NCI-H1417 (cell line): ENCODE measurements at places on chromosomes 3 and 15.

DNA sequence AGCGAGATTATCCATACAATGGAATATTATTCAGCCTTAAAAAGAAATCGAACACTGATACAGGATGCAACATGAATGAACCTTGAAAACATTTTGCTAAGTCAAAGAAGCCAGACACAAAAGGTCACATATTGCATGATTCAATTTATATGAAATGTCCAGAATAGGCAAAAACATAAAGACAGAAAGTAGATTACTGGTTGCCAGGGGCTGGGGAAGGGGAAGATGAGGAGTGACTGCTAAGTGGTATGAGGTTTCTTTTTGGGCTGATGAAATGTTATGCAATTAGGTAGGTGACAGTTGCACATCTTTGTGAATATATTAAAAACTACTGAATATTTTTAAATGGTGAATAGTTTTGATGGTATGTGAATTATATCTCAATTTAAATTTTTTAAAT is 38.3 kb downstream of the LRRFIP2 start:
- DNase-seq, result no peak

GRCh38 chr3:14602804-14603644 is 48.5 kb upstream of the CCDC174 start:
- peak; percentile 63 for DNase-seq

DNA sequence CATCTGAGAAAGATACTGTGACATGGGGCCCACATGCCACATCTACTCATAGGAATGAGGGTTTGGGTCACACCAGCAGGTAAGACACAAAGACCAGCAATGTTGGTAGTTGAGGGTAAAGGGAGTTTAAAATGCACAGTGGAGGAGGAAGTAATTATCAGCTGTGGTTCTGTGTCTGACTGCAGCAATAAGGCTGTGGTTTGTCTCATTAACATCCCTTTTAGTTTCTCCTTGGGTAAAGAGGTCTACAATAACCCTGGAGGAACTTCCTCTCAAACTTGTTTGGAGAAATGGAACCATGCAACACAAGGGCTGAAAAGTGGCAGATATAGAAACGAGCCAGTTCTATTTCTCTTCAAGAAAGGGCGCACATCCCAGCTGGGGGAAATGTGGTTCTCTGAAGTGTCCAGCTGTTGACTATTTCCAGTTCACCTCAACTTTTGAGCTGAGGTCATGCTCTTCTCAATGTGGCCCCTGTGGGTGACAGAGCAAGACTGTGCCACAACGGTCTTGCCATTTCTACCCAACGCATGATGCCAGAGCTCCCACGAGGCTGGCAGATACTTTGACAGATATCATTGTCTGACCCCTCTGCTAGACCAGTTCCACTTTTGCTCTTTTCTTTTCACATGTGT is 234.3 kb downstream of the SQOR start:
- no peak for DNase-seq

- peak; percentile 73 for DNase-seq
These were observed 5.2 kb downstream of the NKTR start for GRCh38 chr3:42605546-42606173.

- DNase-seq, result no peak
These were observed 36.3 kb upstream of the PSMD6 start for GRCh38 chr3:64059484-64060175.

DNA sequence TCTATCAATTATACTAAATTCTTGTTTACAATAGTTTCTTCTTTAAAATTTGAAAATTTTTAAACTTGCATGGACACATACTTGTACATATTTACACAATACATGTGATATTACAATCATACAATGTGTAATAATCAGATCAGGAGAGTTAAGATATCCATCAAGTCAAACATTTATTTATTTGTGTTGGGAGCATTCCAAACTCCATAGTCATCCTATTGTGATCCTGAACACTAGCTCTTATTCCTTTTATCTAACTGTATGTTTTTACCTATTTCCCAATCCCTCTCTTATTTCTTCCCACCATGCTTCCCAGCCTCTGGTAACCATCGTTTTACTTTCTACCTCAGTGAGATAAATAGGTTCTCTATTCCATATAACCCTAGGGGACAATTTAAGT is 1219.2 kb downstream of the ZPLD1 start:
- no peak for DNase-seq

GRCh38 chr3:65639444-65639843 is 399.3 kb downstream of the MAGI1 start:
- no peak for DNase-seq

- no peak for DNase-seq
These were observed 32.2 kb downstream of the EPHB1 start for GRCh38 chr3:134827213-134827612.

DNA sequence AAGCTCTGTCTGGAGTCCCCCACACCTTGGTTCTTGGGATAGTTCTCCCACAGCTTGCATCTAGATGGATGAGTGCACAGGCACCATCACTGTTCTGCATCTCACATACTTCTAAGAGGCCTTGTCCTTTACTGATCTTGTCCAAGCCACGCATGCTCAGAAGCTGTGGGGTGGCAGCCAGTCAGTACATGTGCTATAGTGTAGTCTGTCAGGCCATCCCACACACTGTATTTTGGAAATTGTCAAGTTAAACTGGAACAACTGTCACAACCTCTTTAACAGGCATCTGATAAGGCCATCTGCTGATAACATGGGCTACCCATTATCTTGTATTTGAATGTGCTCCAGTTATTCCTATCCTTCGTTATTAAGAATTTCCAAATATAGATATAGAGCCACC is 296.5 kb upstream of the AZI2 start:
- DNase-seq, result no peak

DNA sequence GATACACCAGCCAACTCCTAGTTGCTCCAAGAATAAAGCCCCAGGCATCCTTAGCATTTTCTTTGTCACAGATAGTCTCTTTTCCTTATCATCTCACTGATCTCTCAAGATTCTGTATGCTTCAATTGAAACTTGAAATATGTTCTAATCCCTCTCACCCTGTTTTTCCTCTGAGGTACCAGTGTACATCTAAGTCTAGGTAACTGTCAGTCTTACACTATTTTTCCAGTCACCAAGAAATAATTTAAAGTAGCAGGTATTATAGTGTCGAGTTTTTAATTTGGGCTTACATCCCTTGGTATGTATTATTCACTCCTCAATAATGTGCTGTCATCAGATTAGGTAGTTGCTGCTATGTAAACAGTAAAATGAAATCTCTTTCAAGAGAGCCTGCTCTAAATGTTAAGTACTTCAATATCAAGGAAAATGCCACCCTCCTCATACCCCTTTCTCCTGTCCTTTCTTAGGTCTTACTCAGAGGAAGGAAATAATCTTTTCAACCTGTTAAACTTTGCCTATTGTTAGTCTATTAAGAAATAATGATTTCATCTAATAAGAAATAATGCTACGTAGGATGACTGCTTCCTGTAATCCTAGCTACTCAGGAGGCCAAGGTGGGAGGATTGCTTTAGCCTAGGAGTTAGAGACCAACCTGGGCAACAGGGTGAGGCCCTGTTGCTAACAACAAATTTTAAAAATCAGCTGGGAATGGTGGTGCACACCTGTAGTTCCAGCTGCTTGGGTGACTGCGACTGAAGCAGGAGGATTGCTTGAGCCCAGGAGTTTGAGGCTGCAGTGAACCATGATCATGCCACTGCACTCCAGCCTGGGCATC is 39.8 kb downstream of the TSC22D2 start:
- no peak for DNase-seq

DNA sequence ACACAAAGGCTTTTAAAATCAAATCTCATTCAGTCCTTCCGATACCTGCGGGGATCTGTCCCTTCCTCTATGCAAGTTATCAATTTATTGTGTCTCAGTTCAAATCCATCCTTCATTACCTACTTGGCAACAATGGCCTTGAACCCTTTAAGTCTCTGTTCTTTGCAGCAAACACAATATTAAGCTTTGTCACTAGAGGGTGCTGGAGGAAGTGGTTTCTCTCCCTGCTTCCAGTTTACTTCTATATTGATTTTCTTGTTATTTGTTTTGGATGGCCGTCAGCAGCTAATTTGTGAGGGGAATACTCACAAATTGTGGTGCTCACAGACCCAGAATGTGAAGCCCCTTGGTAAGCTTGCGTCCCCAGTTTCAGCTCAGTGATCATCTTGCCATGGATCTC is 278.3 kb downstream of the FGF12 start:
- DNase-seq, result peak; percentile 33

DNA sequence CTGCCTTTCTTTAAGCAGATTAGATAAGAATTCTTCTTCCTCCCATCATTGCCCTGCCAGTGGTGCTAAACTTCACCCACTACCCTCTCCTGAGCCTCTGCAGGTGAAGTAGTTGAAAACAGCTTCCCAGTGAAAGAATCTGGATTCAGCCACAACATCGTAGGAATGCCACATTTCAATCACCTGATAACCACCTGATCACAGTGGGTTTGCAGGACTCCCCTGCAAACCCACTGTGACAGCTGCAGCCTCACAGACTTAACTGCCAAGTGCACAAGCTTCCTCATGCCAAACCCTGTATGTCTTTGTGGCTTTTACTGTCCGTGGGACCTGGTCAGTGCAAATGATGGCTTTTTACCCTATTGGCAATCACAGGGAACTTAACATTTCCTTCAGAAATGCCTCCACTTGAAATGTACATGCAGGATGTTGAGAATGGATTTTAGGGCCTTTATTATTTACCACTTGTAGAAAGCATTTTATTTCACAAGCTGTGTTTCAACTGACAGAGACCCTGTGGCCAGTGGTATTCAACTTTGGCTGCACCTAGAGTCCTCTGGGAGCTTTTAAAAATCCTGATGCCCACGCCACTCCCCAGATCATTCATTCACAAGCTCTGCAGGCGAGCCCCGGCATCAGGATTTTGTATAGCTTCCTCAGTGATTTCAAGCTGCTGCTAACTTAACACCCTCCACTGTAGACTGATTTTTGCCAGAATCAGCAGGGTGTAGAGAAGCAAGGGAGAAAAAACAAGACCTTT is 49.1 kb downstream of the OXNAD1 start:
- DNase-seq, result no peak

DNA sequence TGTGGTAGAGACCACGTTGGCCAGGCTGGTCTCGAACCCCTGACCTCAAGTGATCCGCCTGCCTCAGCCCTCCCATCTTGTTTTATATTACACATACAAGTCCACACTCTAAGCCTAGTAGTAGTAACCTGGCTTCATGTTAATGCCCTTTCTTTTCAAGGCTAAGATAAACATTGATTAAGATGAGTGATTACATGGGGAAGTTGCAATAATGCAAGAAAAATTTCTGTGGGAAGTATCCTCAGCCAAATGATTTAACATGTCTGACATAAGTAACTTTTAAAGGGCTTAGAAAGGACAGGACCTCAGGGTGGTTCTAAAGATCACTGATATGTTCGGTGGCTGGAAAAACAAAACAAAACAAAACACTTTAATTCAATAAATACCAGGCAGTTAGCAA is 72.1 kb downstream of the SFMBT1 start:
- no peak for DNase-seq

GRCh38 chr3:144312702-144313101 is 341.1 kb downstream of the DIPK2A start:
- no peak for DNase-seq

- no peak for DNase-seq
These were observed 279.1 kb downstream of the ZBTB20 start for GRCh38 chr3:114867835-114868503.

DNA sequence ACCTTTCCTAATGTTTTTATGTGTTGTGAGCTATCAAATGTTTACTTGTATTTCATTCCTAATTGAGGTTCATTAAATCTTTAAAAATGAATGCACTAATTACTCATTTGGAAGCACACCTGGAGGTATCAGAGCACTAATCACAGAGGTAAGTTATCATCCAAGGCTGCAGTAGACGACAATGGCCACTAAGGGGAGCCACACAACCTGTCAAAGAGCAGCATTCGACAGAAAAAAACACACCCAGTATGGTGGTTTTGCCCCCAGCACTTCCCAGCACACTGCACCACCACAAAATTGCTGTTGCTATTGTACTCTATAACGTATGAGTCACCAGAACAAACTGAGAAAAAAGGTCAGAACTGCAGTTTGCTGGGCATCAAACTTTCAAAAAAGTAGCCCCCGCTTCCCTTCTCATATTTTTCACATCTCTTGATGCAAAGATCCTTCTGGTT is 205.9 kb upstream of the IGF1R start:
- peak; percentile 72 for DNase-seq

- peak; percentile 59 for DNase-seq
These were observed 212.5 kb downstream of the OSBPL10 start for GRCh38 chr3:31768479-31769125.

- peak; percentile 69 for DNase-seq
These were observed 489.2 kb upstream of the CNTN4 start for GRCh38 chr3:1609416-1609815.

DNA sequence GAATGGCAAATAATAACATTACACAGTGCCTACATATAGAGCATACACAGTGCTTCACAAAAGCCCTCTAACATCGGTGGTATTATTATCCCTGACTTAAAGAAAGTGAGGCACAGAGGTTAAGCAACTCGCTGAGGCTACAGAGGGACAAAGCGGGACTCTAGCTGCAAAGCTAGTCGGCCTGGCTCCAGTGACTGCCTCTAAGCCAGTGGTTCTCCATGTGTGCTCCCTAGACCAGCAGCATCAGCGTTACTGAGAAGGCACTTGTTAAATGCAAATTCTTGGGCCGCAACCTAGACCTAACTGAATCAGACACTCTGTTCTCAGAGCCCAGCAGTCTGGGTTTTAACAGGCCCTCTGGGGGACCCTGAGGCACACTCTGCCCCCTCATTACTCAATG is 33.1 kb upstream of the LIPC start:
- DNase-seq, result no peak

GRCh38 chr3:9744162-9744561 is 5.6 kb upstream of the OGG1 start:
- no peak for DNase-seq

- no peak for DNase-seq
These were observed 176.7 kb downstream of the SMAD6 start for GRCh38 chr15:66878761-66879160.

- no peak for DNase-seq
These were observed 21.4 kb downstream of the XPC start for GRCh38 chr3:14156843-14157561.

- DNase-seq, result peak; percentile 42
These were observed 131.2 kb upstream of the CGNL1 start for GRCh38 chr15:57245130-57245529.

DNA sequence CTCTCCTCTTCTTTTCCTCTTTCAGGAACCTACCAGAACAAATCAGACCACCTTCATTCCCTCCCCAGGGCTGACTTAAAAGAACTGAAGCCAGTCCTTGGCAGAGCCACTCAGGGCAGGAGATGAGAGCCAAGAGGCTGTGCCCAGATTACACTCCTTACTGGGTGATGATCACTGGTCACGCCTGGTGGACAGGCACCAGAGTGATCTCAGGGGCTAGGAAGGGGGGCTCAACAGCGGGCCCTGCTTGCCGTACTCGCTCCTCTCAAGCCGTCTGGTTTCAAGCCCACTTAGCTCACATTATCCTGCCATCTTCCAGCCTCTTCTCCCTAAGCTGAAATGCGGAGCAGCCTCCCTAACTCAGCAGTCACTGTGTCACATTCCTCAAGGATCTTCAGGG is 1.7 kb upstream of the FAH start:
- no peak for DNase-seq

GRCh38 chr3:10574101-10574620 is 68.8 kb upstream of the ATP2B2 start:
- DNase-seq, result no peak
